ENCODE measurements at places on chromosomes 13 and 19. TPM values are rescaled to one million over a fixed set of nuclear protein-coding genes. Genes with fewer than 3 reads are reported as not detected.

DNA sequence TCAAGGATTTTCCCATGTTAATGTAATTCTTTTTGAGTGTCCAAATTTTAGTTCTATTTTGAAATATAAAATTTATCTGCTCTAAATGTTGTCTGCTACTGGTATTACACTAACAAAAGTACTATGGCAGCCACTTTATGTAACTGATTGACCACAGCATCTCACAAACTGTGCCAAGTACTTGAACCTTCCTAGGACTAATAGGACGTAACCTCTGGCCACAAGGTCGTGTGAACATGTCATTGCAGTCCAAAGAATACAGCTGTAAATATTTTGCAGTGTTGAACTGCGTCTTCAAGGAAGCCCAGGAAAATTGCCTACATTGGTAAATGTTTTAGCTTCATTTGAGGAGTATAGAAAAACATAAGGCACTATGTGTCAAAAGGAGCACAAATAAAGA, 1.9 kb downstream of the KCTD4 start:
- H3K4me3 ChIP-seq = no peak overlapping the region
- no peak overlapping the region for H3K27ac ChIP-seq
- no peak for DNase-seq

DNA sequence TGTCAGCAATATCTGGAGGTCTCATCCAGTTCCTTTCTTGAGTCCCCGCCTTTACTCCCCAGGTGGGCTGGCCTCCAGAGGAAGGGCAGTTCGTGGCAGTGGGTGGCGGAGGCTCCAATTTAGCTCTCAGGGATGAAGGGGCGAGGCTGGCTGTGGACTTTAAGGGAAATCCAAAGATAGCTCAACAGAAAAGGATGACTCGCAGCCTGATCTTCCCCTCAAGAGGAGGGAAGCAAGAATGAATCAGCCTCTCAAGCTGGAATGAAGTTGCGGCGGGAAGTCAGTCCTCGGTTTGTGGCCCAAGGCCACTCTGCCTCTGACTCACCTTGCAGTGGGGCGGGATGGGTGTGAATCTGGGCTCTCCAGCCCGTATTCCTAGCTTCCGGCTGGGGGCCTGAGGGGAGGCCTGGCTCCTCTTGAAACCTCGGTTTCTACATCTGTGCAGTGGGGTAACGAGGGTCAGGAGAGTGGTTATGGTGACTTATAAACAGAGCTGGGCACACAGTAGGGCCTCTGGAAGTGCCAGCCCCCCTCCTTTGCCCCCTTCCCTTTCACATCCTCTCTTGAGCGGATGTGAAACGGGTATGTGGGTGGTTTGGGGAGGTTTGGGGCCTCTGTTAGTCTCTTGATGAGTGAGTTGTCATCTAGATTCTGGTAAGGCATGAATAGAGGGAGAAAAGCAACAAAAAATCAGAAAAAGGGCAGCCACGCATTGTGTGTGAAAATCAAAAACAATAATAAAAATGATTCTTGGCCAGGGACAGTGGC, 10.5 kb upstream of the SMG9 start:
- no peaks in the 10 kb centered on the region for H3K27me3 ChIP-seq
- H3K4me3 ChIP-seq = no peak overlapping the region
- H3K27ac ChIP-seq = peak overlapping the region; percentile 71
- DNase-seq = peak; percentile 44
- H3K4me1 ChIP-seq = peaks cover 28% of the 10 kb centered on the region
- H3K36me3 ChIP-seq = no peaks in the 10 kb centered on the region

GRCh38 chr19:17942582-17943273, 9.9 kb downstream of the CCDC124 start:
- H3K36me3 ChIP-seq = peaks cover 4% of the 10 kb centered on the region
- peaks cover 6% of the 10 kb centered on the region for H3K4me1 ChIP-seq
- H3K27me3 ChIP-seq = no peaks in the 10 kb centered on the region
- H3K27ac ChIP-seq = no peak overlapping the region

- no peaks in the 10 kb centered on the region for H3K27me3 ChIP-seq
- H3K36me3 ChIP-seq = no peaks in the 10 kb centered on the region
- no peak overlapping the region for H3K4me3 ChIP-seq
- no peaks in the 10 kb centered on the region for H3K4me1 ChIP-seq
- H3K27ac ChIP-seq = no peak overlapping the region
Measured at GRCh38 chr13:112903606-112904195, 65.3 kb upstream of the MCF2L start.

Gene SLC1A6
- total RNA-seq = not detected

Gene SERPINE3
- 0.68 TPM for total RNA-seq

Gene KCNC3
- 1.3 TPM for total RNA-seq

Gene CABP5
- total RNA-seq = not detected

Gene NR1H2
- total RNA-seq = 138 TPM

Measured in thoracic aorta (tissue), 2 donors.